ENCODE measurements at places on chromosomes 12 and 14.
A peak's percentile ranks its signal among the peaks of the same experiment; 100 is the strongest.

DNA sequence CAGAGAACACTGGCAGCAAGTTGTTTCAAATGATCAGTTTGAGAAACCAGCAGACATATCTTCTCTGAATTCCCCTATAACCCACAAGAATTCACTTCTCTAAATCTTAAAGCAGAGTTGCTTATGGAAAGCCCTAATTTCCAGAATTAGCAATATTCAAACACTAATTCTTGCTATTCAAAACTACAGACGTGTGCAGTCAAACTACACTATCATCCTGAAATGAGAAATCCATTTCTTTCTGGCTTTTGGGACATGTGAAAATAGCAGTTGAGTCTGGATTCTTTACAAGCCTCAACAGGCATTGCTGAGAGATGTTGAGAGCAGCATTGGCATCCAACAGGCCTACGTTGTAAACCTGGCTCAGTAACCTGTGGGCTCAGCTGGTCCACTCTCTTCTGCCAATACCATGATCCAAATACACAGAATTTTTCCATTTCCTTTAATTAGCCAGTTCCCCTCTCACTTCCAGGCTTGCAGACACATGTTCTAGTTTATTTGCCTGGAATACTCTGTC, 74.6 kb upstream of the TMTC1 start:
- no peak for DNase-seq

DNA sequence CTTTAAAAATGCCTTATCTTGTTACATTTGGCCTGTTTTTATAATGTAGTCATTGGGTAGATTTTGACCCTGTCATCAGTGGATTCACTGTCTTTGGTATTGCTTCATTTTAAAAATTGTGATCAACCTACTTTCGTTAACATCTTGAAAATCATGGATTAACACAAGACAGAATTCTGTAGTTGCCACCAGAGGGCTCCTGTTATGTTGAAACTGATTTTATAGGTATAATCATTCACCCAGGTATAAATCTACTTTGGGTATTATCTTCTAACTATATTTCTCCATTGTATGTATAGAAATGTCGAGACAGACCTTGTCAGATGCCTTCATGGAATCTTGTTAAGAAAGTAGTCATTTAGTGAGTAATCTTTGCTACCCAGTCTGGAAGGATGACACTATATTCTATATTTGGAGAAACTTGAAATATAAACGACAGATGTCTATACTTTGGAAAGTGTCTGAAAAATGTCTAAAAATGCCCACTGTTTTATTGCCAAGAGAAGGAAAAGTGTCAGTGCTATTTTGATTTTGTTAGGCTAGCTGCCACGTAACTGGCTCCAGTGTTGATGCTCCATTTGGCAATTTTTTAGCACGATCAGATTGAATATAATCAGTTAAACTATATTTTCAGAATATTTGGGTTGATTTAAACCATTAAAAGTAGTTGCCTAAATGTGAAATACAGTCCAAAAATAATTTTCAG, 129.4 kb downstream of the PELI2 start:
- no peak for DNase-seq

DNA sequence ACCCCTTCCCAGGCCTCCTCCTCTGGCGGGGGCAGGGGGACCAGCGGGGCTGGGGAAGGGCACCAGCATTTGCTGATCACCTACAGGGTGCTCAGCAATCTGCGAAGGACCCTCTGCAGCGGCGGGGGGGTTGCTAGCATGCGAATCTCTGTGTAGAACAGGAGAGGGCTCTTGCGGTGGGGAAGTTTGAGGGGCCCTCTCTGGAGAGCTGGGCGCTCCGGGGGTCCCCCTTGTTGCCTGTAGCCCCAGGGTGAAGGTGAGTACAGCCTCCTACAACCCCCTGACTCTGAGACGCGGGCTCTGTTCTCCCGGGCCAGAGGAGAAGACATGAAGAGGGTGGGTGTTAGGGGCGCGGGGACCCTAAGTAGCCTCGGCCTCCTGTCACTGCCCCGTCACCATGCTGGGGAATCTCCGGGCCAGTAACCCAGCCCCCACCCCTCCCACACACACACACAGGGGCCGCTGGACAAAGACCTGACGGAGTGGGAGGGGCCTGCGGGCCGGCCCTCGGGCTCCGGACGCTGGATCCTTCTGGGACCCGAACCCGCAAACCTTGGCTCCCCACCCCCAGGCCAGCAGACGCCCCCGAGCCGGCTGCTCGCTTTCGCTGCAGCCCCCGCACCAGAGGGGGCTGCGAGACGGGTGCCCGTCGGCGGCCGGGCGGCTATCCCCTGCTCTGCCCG, 734 bp downstream of the FIGNL2 start:
- DNase-seq = no peak

DNA sequence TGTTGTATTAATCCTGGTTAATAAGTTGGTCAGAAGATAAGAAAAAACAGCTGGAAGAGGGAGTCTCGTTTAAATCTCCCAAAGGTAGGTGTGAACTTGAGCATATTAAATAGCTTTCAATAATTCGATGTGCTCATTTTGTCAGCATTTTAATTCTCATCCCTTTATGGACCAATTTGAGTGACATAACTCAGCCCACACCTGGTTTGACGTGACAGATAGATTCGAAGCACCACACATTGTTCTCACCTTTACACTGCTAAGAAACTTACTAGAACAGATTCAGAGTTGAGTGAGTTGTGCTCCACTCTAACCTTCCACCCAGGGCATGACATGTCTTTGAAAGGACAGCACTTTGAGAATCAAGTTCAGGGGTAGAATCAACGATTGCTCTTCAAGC, 161.4 kb upstream of the GZMB start:
- DNase-seq = no peak

- DNase-seq = peak; percentile 49
These were observed 11.9 kb upstream of the SERPINA4 start for GRCh38 chr14:94548999-94549985.

- no peak for DNase-seq
These were observed 308.4 kb upstream of the LRFN5 start for GRCh38 chr14:41298328-41298690.

DNA sequence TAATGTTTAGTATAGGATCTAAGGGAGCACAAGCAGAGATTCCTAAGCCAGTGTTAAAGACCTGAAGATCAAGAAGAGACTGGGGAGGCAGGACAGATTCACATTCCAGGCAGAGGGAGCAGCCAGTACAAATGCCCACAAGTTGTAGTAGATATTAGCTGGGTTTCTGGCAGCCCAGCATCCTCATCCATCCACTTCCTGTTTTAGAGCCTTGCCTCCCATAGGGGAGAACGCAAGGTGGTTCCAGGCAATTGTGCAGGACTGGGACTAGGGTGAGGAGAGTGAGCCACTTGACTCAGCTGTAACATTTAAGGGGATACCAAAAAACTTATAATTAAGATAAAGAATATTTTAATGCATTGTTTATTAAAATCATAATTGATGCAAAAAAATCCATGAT, 71.3 kb upstream of the PSMA6 start:
- no peak for DNase-seq

GRCh38 chr12:3041558-3042164, 35.5 kb upstream of the TSPAN9 start:
- DNase-seq = peak; percentile 46

DNA sequence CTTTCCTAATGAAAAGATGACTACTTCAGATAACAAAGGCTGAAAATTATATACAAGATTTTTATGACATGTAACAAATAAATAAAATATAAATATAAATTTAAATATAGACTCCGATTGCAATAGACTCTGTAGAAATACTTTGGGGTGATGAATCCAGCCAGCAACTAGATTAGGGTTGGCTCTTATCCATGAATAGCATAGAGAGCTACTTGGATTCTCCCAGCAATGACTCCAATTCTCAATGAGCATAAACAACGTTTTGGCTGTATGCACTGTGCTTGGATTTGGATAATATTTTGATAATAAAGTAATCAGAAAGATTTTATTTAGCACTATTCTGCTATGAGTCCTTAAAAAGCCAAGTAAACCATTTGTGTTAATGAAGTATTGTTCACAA, 58.0 kb upstream of the LRFN5 start:
- no peak for DNase-seq

DNA sequence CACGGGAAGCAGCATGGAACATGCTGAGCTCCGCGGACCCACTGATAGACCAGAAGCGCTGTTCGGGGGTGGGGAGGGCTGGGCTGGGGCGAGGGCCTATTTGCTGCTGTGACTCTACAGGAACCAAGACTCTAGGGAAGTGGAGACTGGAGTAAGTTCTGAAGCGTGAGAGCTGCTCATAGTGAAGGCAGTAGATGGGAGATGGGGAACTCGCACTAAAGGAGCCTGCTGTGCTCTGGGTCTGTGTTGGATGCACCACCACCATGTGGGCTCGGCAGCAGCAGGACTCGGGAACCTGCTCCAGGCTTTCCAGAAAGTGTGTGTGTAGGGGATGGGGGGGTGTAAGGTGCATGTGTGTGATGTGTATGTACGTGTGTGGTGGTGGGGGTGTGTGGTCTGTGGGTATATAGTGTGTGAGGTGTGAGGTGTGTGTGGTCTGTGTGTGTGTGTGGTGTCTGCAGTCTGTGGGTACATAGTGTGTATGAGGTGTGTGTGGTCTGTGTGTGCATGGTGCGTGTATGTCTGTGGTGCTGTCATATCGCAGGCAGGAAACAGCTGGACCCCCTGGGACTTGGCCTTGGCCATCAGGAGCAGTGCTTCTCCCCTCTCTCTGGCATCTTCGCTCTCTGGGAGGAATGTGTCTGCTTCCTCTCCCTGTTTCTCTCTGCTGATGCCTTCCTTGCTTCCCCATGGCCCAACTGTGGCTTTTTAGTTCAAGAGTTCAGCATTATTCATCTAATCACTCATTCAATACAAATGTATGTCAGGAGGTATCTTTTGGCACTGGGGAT, 378.9 kb downstream of the FUT8 start:
- no peak for DNase-seq

- no peak for DNase-seq
These were observed 94.4 kb downstream of the CRACR2A start for GRCh38 chr12:3658327-3659163.

DNA sequence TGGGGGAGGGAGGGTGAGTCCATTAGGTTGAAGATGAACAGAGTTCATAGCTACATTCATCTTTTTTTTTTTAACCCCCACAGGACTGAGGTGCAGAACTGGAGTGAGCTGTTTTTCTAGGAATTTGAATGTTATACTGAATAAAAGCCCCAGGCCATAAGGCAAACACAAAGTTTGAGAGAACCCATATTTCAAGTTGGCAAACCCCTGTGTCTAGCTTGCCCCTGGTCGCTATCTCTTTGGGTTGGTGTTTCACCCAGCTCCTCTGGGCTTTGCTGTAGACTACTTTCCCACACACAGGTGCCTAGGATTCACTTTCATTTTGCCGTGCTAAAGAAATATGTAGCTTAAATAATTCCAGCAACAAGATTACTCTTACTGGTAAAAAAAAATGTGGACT, 5.2 kb upstream of the LMO3 start:
- DNase-seq = no peak

DNA sequence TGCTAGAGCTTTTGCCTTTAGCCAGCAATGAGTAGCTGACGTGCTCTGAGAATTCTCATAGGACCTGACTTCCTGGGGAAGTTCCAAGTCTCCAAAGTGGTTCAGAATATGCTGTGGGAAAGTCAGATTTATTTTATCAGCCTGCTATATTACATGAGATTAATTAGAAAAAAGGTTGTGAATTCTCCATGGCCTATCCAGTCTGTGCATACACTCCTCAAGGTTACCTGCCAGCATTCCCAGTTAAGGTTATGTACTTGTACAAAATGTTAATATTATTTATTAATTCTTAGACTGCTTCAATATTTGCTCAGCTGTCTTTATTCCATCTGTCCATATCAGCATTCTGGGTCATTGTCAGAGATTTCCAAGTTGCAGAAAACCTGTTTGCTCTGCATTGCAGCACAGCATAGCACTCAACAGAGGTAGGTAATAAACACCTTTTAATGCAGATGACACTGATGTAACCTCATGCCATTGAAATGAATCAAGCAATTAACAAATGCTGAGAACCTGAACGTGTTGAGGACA, 2.7 kb upstream of the SEL1L start:
- no peak for DNase-seq

- no peak for DNase-seq
These were observed 14.3 kb upstream of the ZFP36L1 start for GRCh38 chr14:68807148-68807600.

DNA sequence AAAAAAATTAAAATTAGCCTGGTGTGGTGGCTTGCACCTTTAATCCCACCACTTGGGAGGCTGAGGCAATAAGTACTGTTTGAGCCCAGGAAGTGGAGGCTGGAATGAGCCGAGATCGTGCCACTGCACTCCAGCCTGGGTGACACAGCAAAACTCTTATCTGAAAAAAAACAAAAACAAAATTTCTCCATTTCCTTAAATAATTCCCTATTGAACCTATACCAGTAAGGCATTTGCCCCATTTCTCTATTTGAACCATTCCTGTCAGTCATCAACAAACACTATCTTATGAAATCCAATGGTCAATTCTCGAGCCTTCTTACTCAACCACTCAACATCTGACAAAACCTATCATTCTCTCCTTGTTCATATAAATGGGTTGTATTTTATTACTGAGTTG, 14.7 kb downstream of the SLC2A14 start:
- no peak for DNase-seq

DNA sequence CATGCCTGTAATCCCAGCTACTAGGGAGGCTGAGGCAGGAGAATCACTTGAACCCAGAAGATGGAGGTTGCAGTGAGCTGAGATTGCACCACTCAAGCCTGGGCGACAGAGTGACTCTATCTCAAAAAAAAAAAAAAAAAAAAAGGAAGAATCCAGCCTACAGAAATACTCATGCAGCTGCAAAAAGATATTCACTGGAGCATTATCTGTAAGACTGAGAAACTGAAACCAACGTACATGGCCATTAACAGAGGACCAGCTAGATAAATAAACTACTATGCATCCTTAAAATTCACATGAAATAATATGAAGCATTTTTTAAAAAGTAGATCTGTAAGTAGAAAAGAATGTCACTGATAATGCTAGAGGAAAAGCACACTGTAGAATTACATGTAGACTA, 3.5 kb downstream of the SLC7A7 start:
- DNase-seq = no peak

GRCh38 chr14:57530571-57530970, 36.9 kb upstream of the CCDC198 start:
- no peak for DNase-seq

GRCh38 chr12:104622928-104623327, 166.2 kb downstream of the CHST11 start:
- no peak for DNase-seq

DNA sequence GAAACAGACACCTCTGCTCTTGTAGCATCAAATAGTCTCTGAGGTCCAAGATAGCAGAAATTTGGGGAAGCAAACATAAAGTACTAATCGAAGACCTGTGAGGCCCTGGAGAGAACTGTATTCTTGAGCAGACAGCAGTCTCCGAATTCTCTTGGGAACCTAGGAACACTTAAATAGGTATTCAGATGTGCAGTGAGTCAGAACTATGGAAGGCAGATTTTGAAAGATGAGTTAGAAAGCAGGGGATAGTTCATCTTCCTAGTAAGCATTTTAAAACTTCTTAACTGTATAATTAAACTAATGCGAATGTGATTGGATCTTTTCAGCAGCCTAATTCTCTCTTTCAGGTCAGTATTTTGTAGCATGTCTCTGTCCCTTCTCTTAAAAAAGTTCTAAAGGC, 30.6 kb downstream of the NAA30 start:
- DNase-seq = no peak

GRCh38 chr14:22391908-22392565, 197.0 kb downstream of the DAD1 start:
- DNase-seq = no peak

All from stimulated activated CD4-positive, alpha-beta T cell treated with anti-CD3 and anti-CD28 coated beads, TNF-alpha, amount 100 ng/mL, for 48 hours (primary cell).